ENCODE measurements at places on chromosomes 12 and 14.

DNA sequence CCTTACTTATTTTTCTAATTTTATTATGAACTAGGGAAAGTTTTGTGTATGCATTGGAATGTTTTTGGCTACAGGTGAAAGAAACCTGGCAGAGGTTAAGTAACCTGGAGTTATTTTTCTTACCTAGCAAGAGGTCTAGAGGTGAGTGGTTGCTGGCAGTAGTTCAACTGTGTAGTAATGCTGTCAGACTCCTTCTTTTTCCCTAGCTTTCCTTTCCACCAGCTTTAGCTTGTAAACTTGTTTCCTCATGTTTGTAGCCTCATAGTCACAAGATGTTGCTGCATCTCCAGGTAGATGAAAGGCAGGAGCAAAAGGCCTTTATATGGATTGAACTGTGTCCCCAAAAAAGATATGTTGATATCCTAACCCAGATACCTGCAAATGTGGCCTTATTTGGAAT, 105.1 kb upstream of the AMIGO2 start:
- no peak for DNase-seq

DNA sequence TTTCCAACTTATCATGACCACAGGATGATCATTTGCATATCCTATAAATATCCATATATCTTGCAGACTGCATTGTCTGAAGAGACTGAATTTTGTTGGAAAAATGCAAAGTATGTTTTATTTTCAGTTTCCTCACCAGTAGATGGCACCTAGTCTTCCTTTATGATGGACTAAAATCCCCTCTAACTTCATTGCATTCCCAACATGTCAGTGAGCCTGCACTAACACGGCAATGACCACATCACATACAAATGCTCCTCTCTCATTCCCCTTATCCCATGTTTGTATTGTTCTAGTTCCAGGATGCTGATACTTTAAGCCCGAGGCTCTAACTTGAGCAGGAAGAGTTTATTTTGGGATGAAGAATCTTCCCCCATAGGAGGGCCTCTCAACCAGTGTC, 24.7 kb upstream of the MYBPC1 start:
- no peak for DNase-seq

DNA sequence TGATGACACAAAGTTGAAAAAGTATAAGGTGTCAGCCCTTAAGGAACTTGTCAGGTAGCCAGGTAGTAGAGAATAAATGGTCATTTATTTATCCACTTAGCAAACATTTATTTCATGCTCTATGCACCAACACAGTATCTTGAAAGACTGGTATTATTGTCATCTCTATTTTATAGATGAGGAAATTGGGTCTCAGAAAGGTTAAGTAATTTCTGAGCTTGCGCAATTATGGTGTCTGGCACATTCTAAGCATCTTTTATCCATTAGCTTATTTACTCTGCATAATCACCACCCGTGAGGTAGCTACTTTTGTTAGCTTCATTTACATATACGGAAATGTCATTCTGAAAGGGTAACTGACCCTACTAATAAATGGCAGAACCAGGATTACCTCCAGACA, 2.5 kb upstream of the UTP20 start:
- no peak for DNase-seq

DNA sequence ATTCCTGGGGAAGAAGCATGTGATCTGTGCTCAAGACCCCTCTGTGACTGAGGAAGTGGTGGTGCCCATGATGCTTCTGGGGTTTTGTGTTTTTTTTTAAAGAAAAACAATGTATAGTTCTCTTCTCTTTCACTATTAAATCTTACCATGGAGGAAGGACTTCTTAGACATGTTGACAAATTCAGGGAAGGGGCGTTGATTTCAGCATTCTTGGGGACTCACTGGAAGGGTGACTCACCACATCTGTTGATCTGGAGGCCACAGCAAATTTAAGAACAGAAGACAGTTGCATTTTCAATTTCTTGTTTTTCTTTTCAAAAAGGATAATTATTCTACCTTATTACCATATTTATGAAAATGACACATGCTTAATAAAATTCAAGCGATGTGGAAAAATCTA, 152.9 kb upstream of the RTL1 start:
- DNase-seq: no peak

Data from right forelimb (tissue), 1 donor.